ENCODE measurements at places on chromosomes 5 and 9.

DNA sequence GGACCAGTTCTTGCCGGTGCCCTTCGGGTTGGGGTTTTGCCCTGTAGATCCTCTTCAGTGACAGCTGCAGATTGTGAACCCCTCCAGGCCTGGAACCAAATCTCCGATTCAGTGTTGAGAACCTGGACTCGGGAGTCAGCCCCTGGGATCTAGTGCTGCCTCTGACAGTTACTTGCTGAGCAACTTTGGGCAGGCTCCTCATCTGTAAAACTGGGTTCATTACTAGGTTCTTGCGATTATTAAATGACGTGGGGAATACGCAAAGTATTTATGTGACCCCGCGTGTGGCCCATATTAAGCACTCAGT, 600 bp downstream of the ERCC6L2 start:
- DNase-seq = no peak

GRCh38 chr5:135140446-135141204, 106.6 kb upstream of the PITX1 start:
- no peak for DNase-seq

- DNase-seq = no peak
Observed at GRCh38 chr5:19777363-19777762, 210.6 kb downstream of the CDH18 start.

DNA sequence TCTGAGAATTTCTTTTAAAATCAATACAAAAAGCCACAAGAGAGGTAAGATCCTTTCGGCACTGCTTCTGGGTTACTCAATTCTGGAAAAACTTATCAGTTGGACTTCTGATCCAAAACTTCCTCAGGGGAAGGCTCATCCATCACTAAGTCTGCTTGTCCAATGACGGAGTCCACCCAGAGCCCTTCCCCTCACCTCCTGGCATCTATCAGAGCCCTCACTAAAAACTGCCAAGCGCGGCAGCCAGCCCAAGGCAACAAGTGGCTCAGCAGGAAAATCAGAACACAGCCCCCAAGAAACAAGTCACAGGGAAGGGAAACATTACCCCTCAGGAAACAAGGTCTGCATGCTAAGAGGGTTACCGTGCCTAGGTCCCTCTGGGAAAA, 869 bp upstream of the ESM1 start:
- DNase-seq = no peak

DNA sequence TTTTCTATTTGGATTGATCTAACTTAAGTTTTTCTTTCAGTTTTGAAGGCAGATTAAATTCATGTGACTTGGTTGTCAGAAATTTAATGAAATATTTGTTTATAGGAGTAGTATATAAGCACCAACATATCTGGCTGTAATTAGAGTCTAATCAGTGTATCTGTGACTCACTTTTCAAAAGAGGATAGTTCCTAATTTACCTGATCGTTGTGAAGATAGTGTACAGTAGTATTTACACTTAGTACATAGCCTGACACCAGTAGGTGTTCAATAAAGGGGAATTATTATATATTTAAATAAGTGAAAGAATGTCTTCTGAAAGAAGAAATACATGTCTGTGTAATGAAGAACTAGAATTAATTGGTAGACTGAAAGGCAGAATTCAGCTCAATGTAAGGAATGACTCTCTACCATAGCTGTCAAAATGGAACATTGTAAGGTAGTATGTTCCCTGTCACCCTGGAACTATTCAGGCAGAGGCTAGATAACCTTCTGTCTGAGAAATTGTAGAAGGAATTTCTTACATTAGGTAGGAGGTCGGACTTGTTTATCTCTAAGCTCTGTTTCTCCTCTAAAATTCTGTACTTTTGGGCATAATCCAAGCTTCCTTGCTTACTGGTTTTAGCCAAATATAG, 8.6 kb downstream of the TGFBR1 start:
- no peak for DNase-seq

Data from CD8-positive, alpha-beta T cell (primary cell).